ENCODE measurements at places on chromosomes 7 and 10.

GRCh38 chr7:7177044-7177517, 5.3 kb upstream of the C1GALT1 start:
- DNase-seq = no peak

DNA sequence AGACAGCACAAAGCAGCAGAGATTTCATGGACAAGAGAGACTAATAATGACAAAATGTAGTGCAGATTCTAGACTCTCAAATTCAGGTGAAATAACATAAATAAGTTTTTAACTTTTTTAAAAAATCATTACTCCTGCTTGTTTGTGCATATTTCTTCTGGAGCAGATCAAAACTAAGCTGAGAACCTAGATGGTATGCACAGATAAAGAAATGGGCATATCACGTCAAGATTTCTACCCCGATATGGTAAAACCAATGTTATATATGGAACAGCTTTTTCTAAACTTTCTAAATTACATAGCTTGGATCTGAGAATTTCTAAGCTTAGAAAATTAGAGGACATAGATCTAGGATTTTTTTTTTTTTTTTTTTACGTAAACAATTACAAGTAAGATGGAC, 18.2 kb downstream of the TWIST1 start:
- DNase-seq = no peak

DNA sequence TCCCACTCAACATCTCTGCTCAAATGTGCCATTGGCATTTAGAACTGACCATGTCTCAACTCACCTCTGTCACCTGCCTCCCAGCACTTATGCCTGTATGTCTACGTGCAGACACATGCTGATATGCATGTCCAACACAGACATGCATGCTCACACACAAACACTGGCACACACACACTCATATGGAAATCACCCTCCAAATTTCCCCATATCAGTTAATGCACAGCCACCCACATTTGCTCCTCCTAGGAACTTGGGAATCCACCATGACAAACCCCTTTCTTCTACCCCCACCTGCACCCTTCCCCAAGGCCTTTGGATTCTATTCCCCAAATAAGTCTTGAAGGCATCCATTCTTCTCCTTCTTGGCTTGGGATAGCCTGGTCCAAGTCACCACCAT, 4.4 kb downstream of the FAM170B start:
- DNase-seq = no peak

DNA sequence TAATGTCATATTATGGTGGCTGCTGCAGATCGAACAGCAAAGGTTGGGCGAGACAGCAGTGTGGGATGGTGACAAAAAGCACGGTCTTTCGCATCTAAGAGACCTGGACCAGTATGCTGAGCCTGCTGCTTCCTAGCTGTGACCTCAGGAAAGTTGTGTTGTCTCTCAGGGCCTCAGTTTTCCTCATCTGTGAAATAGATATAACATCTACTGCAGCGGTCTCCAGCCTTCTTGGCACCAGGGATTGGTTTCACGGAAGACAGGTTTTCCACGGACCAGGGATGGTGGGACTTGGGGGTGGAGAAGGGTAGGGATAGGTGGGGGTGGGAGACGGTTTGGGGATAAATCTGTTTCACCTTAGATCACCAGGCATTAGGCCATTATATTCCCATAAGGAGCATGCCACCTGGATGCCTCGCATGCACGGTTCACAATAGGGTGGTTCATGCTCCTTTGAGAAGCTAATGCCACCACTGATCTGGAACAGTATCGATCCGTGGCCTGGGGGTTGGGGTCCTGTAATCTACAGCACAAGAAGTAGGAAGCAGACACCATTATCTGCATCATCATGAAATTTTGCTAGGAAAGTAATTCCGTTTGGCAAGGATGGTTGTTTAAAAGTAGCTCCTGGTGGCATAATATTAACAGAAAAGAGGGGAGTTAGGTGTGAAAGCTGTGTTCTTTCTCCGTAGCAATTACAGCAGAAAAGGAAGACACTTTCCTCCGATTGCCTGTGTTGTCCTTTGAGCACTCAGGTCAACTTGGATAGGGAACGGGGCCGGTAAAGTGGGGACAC, 10.8 kb downstream of the KLF6 start:
- DNase-seq = no peak

DNA sequence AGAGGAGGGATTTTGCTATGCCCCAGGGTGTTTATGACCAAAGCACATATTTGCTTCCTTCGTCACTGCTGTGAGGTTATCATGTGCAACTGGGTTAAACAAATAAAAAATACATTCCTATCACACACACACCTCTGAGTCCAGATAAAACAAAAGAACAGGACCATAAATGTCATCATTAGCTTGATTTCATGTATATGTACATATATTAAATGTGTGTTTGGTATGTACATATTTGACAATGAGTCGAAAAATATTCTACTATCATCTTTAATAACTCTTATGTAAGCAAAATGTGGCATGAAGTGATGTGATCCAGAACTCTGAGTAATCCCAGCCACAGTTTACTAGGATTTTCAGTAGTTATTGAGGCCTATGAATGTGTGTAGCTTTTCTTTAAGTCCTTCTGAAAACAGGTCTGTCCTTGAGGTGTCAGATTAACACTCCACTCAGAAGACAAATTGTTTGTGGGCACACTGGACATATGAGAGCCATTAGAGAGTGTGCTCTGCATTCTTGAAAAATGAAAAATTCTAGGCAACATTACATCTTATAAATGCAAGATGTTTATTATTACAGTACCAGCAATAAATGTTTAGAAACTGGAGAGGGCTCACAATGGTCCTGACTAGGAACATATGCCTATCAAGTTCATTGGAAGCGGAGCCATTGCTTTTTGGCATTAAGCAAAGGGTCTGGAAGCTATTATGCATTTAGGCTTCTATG, 335.1 kb upstream of the SEMA3A start:
- DNase-seq = no peak

DNA sequence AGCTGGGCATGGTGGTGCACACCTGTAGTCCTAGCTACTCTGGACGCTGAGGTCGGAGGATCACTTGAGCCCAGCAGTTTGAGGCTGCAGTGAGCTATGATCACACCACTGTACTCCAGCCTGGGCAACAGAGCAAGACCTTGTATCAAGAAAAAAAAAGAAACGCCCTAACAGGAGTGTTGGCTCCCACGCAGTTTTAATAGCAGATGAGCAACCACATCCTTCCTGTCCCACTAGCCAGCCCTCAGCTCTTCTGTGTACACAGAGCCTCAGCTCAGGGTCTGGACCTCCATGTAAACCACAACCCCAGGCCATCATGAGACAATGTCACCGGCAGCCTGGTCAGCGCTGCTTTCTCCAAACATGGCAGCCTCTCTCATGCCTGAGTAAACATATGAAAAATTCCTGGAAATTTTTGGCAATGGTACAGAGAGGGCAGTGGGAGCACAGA, 108.2 kb downstream of the PIP4K2A start:
- DNase-seq = peak; percentile 85

- DNase-seq = no peak
Measured at GRCh38 chr7:20624666-20625385, 9.4 kb downstream of the ABCB5 start.

GRCh38 chr7:55827577-55827976, 35.0 kb downstream of the SEPTIN14 start:
- DNase-seq = no peak

DNA sequence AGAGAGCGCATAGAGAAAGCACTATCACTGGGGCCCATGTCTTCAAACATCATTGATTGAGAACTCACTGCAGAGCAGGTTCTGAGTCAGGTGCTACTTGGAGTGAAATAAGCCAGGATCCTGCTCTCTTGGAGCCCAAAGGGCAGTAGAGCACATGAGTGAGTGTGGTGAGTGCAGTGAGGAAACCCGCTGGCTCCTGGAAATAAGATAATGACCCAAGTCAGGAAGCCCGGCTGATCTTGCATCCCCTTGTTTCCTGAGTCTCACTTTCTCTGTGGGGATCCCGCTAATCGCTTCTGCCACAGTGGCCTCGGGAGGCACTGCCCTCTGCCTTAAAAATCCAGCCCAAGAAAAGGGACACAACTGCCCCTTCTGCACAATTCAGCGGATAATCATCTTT, 7.1 kb upstream of the FAM107B start:
- no peak for DNase-seq

GRCh38 chr7:20190560-20191390, 26.4 kb downstream of the MACC1 start:
- no peak for DNase-seq

- peak; percentile 53 for DNase-seq
Measured at GRCh38 chr10:2927958-2928840, 139.1 kb upstream of the PFKP start.

DNA sequence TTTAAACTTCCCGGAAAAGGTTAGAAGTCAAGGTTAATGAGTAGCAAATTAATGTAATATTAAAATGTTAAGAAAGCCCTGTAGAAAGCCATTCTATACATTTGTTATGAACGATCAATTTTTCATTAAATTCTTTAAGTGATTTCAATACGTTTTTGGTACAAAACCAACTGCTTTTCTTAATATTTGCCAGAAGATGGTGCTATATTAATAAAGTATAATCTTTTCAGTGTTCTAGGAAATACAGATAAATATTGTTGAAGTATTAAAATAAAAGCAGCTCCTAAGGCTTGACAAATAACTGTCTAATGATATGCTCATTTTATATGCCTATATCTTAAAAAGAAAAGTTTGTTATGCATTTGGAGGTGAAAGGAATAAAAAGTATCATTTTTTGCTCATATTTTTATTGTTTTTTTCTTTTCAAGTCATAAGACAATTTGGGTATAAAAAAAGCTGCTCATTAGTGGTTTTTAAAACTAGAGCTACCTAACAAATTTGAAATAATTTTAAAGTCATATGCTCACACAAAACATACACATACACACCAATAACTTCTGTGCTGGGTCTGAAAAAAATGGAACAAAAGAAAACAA, 130.3 kb upstream of the POT1 start:
- peak; percentile 43 for DNase-seq

DNA sequence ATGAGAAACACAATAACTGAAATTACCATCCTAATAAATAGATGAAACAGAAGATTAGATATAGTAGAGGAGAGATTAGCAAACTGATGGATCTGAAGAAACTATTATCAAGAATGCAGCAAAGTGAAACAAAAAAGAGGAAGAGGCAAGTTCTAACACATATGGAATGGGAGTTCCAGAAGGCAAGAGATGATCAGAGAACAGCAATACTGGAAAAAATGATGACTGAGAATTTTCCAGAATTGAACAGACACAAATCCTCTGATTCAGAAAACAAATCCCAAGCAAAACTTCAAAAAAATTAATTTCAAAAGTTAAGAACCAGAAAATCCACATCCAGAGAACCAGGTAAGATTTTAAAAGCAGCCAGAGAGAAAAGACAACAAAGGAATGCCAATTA, 20.2 kb upstream of the CYREN start:
- DNase-seq = no peak

- DNase-seq = no peak
Measured at GRCh38 chr7:111593343-111593742, 31.1 kb upstream of the IMMP2L start.

DNA sequence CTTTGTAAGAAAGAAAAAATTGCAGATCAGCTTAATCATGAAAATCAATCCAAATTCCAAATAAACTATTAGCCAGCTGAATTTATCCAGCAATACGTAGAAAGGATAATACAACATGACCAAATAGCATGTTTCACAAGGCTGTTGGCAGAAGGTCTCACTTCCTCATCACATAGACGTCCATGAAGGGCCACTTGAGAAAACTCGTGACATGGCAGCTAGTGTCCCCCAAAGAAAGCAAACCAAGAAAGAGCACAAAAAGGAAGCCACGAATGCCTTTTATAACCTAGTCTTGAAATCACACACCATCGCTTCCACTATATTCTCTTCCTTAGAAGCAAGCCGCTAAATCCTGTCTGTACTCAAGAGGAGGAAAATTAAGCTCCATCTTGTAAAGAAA, 105.6 kb upstream of the NRBF2 start:
- no peak for DNase-seq

DNA sequence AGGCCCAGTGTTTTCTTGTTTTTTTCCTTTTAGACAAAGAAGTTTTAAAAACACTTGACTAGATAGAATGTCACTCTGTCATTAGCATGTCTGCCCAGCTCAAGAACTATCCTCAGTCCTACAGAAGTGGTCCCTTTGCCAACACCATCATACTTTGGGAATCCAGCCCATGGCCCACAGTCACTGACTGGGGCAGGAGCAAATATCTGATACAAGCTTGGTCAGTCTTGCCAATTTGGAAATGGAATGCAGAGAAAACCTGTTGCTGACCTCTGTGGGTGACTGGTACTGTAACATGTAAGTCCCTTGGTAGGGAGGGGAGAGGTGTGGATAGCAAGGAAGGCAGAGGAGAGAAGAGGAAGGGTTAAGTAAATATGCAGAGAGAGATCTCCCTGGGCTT, 47.8 kb downstream of the IPMK start:
- DNase-seq = no peak

DNA sequence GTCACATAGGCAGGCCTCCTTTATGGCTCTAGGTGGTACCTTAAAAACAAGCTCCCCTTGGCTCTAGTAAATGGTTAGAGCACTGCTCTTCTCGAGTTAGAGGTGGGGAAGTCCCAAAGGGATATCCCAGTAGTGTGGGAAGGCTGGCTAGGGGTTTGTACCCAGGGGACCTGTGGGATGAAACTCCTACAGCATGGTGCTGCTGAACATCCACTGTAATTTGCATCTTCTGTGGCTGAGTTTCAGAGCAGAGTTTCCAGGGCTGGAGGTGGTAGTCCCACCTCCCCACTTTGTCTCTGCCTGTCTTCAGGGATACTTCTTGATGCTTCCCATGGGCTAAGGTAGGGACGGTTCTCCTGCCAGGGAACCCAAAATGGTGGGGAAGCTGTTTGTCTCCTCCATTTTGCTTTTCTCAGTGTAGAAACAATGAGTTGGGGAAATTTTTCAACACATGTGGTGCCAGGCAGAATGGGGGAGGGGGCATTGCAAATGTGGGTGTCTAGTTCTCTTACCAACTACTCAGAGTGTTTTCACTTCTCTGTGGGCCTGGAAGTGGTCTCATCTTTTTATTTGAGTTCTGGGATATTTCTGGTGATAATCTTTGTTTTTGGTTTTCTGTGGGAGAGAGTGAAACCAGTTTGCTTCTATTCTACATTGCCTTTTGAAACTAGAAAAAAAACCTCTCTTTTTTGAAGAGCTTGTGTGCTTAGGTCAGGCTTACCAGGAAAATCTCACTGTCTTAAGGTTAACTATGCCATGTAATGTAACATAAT, 36.3 kb downstream of the SCART1 start:
- no peak for DNase-seq

DNA sequence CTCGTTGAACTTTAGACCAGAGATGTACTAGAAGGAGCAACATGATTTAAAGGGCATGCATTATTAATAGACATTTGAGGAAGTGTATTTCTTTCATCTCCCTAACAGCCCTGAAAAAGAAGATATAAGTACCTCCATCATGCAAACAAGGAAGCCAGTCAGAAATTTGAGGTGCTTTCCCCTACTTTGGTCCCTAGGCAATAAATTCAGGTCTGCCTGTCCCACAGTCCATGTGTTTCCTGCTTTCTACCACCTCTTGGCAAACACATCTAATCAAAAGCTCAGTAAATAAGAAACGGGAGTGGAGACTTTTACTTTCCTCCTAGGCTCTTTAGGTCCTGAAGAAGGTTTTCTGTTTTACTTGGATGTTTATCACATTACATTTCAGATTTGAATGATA, 5.2 kb upstream of the SEMA3C start:
- DNase-seq = no peak
